ENCODE measurements at places on chromosomes 13 and 19.
A peak's percentile ranks its signal among the peaks of the same experiment; 100 is the strongest.

GRCh38 chr19:28971049-28971448, 241.9 kb downstream of the UQCRFS1 start:
- peak; percentile 54 for DNase-seq

- peak; percentile 84 for DNase-seq
Observed at GRCh38 chr19:13849991-13850909, 26.7 kb upstream of the NANOS3 start.

DNA sequence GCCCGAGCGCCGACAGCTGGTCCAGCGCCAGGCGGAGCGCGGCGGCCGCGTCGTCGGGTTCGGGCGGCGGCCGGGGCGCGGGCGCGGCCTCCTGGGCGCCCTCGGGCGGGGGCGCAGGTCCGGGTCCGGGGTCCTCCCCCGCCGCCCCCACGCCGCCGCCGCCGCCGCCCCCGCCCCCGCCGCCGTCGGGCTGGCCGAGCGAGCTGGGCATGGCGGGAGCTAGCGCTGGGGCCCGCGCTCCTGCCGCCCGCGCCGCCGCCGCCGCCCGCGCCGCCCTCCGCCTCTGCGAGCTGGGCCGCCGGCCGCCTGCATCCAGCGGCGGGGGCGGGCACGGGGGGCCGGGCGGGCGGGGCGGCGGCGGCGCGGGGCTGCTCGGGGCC, 287 bp downstream of the MEX3D start:
- DNase-seq = no peak

- peak; percentile 81 for DNase-seq
Observed at GRCh38 chr13:106533101-106533942, 2.1 kb downstream of the EFNB2 start.

DNA sequence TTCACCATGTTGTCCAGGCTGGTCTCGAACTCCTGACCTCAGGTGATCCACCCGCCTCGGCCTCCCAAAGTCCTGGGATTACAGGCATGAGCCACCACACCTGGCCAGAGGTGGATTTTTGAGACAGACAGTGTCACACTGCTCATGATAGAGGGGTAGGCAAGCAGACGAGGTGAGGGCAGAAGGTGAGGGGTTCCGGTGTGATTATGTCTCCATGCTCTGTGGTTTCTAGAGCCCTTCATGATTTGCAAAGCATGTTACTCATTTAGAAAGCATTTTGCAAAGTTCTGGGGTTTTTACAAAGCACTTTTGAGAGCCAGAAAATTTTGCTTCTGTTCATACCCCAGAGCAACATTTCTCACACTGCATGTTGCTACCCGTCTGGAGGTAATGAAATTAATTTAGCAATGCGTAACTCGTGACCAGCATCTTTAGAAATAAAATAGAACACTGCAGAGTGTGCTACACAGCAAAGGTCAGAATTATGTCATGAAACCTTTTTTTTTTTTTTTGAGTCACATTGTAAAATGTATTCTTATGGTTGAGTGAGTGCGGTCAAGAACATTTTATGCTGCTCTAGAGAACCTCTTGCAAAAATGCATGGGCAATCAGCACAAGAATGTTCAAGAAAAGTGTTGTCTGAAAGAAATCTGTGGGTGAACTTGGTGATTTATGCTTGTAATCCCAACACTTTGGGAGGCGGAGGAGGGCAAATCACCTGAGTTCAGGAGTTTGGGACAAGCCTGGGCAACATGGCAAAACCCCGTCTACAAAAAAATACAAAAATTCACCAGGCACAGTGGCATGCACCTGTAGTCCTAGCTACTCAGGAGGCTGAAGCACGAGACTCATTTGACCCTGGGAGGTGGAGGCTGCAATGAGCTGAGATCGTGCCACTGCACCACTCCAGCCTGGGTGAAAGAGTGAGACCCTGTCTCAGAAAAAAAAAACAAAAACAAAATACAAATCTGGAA, 58.0 kb downstream of the MAP4K1 start:
- no peak for DNase-seq

- peak; percentile 92 for DNase-seq
Observed at GRCh38 chr13:27194895-27195764, 23.5 kb upstream of the USP12 start.

- DNase-seq = no peak
Observed at GRCh38 chr13:75961911-75962310, 325.8 kb downstream of the LMO7 start.

- peak; percentile 99 for DNase-seq
Observed at GRCh38 chr19:45455707-45456499, 11.9 kb upstream of the FOSB start.

DNA sequence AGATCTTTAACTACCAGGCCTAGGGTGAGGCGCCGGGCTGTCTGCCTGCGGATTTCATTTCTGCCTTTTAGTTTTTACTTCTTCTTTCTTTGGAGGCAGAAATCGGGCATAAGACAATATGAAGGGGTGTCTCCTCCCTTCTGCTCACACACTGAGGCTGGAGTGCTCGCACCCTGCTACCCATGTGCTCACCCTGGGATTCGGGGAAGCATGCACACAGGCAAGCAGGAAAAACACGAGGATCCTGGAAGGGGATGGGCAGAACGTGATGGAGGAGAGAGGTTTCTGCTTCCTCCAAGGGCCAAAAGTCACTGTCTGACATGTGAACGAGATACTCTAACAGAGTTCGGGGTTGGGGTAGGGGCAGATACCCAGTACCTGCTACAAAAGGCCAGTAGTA, 28.4 kb downstream of the ZNF823 start:
- DNase-seq = no peak

GRCh38 chr13:58804832-58805231, 1173.3 kb downstream of the PCDH17 start:
- DNase-seq = no peak

- DNase-seq = no peak
Observed at GRCh38 chr13:53240401-53241025, 211.9 kb downstream of the OLFM4 start.

DNA sequence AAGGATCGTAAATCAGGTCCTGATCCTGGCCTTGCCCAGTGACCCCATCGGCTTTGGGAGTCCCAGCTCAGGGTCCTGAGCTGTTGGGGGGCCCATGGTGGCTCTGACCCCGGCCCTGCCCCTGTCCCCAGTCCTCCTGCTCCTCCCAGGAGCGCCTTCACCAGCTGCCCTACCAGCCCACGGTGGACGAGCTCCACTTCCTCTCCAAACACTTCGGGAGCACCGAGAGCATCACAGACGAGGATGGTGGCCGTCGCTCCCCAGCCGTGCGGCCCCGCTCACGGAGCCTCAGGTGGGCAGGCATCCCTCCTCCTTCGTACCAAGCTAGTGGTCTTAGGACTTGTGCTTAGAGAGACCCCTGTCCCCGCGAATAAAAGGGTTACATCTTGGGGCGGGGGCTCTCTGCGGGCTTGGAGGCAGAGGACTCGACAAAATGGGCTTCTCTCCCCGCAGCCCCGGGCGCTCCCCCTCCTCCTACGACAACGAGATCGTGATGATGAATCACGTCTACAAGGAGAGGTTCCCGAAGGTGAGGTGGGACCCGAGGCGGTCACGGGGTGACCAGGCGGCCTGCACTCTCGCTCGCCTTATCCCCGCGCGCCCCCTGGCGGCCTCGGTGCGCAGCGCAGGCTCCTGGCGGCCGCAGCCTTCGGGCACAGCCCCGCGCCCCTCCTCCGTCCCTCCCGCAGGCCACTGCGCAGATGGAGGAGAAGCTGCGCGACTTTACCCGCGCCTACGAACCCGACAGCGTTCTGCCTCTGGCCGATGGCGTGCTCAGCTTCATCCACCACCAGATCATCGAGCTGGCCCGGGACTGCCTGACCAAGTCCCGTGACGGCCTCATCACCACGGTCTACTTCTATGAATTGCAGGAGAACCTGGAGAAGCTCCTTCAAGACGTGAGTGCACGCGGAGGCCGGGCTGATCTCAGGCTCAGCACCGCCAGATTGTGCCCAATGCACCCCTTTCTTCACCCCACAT, 9.1 kb downstream of the MAST1 start:
- DNase-seq = peak; percentile 74

DNA sequence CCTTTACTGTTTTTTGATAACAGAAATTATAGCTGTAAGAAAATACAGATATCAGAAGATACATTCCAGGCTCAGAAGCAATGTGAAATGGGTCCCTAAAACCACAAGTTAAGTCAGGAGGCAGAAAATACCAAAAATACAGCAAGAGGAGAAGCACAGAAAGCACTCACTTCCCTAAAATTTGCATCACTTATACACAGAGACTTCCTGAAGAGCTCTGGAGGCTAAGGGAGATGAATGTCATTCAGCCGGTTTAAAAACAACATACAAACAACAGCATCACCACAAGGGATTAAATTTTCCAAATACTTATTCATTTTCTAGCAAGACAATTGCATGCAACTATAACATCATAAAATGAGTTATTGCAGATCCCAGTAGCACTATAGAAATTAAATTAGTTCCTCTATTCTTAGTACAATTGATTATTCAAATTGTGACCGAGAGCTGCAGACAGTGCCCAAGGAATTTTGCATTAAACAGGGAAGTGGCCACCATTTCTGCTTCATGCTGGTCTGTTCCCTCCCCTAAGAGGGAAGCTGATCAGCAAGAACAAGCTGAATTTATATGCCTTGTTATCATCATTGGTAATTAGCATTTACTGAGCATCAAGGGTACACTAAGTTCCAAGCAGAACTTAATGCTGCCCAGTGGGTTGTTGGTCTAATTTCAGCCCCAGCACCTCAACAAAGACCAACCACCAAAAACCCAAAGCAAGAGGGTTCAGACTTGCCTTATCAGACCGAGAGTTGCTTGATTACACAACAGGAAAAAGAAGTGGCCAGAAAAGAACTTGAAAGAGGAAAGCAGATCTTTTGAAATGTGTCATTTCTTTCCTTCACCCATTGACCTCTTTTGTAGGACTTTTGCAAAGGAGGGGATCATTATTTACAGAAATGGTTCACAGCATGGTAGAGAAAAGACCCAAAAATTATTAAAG, 140.7 kb downstream of the KCTD12 start:
- no peak for DNase-seq

DNA sequence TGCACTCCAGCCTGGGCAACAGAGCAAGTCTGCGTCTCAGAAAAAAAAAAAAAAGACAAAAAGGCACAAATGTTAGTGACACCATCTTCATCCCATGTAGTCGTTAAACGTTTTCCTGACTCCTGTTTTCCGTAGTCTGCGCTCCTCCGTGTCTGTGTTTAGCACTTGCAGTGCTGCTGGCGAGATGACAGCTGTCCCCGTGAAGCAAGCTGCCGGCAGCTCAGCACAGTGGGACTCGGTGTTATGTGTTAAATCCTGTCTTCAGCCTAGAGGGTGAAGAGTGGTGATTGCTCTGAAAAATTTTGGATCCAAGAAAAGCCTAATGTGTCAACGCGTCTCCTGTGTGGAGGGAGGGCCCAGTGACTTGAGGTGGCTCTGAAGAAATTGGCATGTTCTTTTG, 18.4 kb downstream of the UBXN6 start:
- DNase-seq = no peak

DNA sequence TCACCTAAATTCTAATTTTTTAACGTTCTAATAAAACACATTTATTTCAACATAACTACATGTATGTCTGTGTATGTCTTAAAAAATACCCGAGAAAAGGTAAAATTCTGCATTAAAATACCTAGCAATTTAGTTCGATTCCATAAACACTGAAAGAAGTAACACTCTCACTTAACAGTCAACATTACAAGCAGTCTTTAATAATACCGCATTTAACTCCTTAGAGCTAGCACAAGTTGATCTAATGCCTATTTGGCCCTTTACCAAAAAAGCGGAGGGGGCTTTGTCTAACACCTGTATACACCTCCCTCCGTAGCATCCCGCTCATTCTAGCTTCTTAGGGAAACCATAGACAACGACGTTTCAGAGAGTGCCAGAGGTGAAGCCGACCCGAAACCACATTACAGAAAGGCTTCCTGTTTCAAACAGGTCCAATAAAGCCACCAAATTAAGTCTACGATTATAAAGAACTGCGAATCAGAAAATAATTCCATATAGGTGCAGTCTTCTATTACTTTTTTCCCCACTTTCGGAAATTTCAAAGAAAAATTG, 1.2 kb downstream of the SPART start:
- no peak for DNase-seq

GRCh38 chr19:1799695-1800342, 12.3 kb downstream of the ATP8B3 start:
- DNase-seq = no peak

- DNase-seq = no peak
Observed at GRCh38 chr19:48659768-48660167, 13.0 kb downstream of the NTN5 start.

DNA sequence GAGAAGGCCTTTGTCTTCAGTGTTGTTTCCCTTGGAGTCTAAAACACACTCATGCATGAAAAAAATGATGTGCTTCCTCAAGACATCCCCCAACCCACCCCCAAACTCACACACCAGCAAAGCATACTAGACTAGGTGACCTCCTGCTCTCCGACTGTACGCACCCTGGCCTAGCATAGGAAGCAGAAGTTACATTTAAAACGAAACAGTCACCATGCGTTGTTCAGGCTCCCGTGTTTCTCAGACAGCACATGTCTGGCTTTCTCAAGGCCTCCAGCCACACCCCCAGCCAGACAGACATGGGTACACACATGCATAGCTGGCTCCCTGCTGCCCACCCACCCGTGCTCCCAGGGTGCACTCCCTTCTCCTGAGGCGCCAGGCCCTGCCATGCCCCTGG, 28.7 kb upstream of the C1QTNF9 start:
- no peak for DNase-seq

DNA sequence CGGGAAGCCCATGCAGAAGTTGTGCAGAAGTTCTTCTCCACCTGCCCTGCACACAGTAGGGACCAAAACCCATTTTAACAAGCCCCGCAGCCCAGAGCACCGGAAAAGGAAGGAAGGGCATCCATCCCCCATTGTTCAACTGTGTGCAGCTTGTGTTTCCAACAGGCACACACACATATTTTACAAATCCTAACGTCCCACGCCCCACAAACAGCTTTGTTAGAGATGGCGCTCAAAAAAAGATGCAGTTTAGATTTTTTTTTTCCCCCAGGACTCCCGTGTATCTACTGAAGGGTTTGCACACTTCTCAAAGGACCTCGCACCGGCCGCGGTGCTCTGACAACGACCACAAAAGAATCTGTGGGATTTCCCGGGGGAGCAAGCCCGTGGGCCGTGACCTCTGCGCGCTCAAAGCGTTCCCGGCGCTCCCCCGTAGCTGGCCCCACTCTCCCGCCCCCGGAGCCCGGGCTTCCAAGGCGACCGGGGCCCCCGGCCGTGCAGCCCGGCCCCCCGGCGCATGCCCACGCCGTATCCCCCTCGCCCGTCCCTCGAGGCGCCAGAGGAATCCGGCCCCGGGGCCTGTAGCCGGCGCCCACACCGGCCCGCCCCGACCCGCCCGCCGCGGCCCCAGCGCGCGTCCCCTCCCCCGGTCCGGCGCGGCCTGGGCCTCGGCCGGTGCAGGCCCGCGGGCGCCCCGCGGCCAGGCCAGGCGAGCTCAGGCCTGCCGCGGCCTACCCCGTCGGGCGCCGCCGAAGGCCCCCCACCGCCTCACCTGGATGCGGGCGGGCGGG, 523 bp downstream of the ELAVL1 start:
- peak; percentile 11 for DNase-seq

- DNase-seq = no peak
Observed at GRCh38 chr19:15529774-15530372, 21.5 kb downstream of the CYP4F22 start.

DNA sequence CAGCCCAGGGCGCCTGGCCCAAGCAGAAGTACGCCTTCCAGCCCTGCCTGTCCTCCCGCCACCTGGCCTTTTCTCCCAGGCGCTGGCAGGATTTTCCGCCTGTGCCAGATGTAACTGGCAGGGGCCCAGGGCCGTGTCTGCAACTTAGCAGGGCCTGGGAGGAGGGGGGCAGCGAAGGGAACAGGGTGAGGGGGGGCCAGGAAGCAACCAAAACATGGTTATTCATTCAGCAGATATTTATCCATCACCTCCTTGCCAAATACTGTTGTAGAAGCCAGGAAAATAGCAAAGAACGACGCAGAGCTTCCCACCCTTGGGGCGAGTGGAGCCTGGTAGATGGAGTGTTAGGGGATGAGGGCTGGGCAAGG, 5.6 kb downstream of the TLE6 start:
- DNase-seq = peak; percentile 94

Data from fibroblast of skin of right biceps (primary cell).